ENCODE measurements at places on chromosomes 7 and 10. TPM values are rescaled to one million over a fixed set of nuclear protein-coding genes. Genes with fewer than 3 reads are reported as not detected.

DNA sequence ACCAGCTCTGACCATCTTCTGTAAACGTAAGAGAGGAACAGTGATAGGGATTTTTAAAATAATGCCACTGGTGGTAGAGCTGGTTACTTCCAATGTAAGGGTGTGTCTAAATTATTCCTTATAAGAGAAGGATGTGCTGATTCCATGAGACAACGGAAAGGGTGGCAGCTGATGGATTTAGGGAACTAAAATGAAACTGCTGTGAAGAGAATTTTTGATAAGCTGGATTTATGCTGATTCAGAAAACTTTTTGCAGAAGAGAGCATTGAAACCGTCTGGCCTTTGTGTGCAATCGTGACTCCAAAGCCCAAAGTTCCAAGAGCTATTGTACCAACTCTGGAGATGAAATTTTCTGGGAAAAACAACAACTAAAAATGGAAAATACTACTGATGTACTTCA lies 301.0 kb downstream of the PRPF18 start:
- no peak for DNase-seq

- no peak for DNase-seq
These were observed 11.8 kb downstream of the CUTC start for GRCh38 chr10:99743841-99744240.

DNA sequence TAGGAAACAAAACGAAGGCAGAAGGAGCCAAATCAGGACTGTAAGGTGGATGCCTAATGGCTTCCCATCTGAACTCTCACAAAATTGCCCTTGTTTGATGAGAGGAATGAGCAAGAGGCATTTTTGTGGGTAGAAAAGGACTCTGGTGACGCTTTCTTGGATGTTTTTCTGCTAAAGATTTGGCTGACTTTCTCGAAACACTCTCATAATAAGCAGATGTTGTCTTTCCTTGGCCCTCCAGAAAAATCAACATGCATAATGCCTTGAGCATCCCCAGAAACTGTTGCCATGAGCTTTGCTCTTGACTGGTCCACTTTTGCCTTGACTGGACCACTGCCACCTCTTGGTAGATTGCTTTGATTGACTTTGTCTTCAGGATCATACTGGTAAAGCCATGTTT lies 13.5 kb downstream of the PTPN12 start:
- no peak for DNase-seq

DNA sequence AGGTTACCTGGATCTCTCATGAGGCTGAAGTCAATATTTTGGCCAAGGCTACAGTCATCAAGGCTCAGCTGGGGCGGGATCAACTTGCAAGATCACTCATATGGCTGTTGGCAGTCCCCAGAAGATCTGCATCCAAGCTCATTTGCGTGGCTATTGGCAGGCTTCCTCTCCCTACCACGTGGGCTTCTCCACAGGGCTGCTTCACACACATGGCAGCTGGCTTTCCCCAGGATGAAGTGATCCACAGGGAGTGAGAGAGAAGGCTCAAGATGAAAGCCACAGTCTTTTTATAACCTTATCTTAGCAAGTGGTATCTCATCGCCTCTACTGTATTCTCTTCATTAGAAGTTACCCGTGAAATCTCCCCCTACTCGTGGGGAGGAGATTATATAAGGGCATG lies 167.4 kb downstream of the TMEM26 start:
- no peak for DNase-seq

DNA sequence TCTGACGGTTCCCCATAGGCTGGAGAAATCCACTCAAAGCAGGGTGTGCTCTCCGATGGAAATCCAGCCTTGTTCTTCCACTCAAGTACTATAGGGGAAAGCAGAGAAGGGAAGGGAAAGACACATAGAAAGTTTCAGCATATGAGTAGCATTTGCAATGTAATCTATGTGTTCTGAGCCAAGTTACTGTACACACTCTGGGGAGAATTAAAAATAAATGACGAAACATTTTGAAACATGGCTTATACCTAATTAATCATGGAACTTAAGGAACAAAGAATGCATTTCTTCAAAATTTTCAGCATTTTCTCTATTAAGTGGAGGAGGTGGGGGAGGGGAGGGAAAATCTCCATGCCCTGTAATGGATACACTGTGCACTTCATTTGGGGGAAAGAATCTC lies 198.1 kb upstream of the HABP2 start:
- no peak for DNase-seq

DNA sequence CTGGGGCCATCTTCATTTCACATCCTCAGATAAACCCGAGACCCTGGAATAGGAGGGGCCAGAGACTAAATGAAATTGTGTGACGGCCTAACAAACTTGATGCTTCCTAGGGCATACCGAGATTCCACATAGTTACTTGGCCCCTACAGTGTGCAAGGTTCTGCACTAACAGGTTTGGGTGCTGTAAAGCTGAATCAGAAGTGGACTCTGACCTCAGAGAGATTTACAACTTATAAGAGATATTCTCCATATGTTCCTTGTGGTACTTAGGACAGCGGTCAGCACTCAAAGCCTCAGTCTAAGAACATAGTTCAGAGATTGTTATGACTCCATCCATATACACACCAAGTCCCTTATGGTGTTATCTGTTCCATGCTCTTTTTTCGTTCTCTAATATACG lies 55.1 kb upstream of the FHIP2A start:
- DNase-seq = peak; percentile 85

Gene FLNC
- total RNA-seq = 0.05 TPM
